ENCODE measurements at places on chromosomes 3 and 15.

GRCh38 chr3:192621909-192622308, 105.4 kb downstream of the FGF12 start:
- no peak for DNase-seq

DNA sequence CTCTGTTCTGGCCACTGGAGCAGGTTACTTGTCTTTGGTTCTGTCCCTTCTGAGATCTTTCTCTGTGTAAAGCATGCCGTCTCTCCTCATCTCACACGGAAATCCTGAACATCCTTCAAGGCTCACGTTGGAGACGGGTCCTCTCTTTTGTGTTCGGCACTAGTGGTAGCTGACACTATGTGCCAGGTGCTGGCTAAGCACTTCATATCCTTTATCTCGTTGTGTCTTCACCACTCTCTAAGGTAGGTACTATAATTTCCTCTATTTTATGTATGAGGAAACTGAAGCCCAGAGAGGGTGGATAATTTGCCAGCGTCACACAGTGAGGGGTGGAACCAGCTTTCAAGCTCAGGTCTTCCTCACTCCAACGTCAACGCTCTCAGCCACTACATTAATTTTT, 1.2 kb downstream of the IFT122 start:
- DNase-seq, result no peak

GRCh38 chr3:150447631-150448465, 39.8 kb downstream of the TSC22D2 start:
- DNase-seq, result no peak

DNA sequence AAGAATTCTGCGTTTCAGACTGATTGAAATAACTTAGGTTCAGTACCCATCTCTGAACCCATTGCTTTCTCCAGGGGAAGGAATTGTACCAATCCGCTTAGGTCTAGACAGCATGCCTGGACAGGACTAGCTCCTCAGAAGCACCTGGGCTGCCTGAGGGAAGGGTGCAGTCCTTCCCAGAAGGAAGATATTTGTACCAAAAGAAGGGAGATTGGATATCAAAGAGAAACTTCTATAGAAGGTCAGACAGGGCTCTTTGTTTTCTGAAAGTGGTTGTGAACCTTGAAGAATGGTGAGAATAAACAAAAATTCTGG, 133.8 kb upstream of the LRTM1 start:
- no peak for DNase-seq

GRCh38 chr3:146218880-146219866, 31.7 kb downstream of the PLSCR4 start:
- DNase-seq, result no peak

DNA sequence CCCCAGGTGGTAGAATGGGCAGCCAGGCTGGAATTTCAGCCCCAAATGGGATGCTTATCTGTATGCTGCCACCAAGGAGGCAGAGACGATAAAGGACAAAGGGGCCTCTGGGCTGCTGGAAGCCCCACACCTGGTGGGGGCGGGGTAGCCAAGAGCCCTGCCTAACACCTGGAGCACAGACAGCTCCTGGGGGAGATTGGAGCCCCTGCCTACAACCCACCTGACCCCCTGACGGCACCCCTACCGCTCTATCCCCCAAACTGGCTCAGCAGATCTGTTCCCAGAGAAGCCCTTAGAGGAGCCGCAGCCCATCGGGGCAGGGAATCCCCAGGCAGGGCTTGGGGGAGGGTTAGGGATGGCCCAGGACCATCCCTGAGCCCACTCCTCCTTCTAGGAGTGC, 15.8 kb upstream of the SEMA3F start:
- DNase-seq, result no peak

GRCh38 chr15:99365242-99365641, 114.0 kb downstream of the LRRC28 start:
- no peak for DNase-seq

GRCh38 chr3:31234145-31234544, 298.6 kb upstream of the STT3B start:
- DNase-seq, result no peak

DNA sequence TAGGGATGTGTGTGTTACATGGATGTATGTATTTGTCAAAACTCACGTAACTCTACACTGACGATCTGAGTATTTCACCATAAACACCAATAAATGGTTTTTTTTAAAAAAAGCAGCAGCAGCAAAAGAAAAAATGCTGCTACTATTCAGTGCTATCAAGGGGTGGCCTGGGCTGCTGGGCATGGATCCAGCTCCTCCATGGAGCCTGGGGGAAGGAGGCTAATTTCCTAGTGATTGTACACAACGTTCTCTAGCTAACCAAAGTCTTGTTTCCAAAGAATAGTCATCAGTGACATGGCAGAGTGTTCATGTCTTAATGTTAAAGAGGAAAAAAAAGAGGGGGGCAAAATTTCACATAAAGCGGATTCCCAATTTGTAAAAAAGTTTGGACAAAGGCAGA, 29.0 kb downstream of the POMGNT2 start:
- DNase-seq, result no peak

DNA sequence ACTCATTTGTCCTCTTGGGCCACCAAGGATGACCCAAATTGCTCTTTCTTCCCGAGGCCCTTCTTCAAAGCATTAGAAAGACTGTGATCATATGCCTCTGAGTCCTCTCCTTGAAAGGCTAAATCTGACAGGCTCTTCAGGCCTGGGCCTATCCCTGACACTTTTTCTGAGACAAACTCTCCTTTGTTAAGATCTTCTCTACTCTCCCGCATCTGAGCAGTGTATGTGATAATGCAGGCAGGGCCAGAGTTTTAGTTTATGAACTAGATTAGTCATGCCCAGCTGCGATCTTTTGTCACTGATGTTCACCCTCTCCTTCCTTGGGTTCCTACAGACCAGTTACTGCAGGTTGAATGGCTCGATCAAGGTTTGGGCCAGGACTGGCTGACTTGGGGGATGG, 39.2 kb downstream of the MASP1 start:
- DNase-seq, result no peak

DNA sequence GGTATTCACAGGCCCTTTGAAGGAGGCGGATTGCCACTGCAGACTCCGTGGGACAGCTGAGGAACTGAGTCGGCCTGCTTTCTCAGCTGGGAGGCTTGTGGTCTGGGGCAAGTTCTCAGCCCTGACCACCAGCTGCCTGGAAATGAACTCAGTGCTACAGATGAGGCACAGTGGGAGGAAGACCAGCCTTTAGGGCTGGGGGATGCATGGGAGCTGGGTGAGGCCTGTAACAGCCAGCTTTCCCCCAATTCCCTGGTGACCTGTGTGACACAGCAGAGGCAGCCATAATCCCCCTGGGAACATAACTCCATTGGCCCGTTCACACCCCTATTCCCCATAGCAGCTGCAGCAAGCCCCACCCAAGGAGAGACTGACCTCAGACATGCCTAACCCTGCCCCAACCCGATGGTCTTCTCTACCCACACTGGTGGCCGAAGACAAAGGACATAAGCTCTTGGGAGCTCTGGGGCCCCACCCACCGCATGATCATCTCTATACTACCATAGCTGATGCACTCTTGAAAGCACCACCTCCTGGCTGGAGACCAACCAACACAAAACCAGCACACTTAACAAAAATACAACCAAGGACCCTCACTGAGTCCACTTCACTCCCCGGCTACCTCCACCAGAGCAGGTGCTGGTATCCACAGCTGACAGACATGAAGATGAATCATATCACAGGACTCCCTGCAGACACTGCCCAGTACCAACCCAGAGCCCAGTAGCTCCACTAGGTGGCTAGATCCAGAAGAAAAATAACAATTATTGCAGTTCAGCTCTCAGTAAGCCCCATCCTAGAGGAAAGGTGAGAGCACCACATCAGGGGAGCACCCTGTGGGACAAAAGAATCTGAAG, 24.9 kb downstream of the ZMAT3 start:
- DNase-seq, result no peak

DNA sequence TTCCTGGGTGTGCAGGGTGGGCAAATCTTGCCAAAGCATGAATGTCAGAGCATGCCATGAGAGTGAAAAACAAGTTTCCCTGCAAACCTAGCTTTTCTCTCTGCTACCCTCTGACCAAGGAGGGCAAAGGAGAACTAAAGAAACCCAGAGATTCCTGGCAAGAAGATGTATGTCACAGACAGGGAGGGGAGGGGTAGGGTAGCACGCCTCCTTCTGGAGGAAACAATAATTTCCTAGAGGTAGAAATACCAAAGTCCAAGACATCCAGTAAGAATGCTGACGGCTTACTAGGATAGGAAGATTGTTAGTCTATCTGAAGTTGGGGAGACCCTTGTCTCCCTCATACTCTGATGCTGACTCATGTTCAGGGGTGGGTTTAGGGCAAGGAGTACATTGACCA, 203.9 kb downstream of the NR1D2 start:
- DNase-seq, result no peak

DNA sequence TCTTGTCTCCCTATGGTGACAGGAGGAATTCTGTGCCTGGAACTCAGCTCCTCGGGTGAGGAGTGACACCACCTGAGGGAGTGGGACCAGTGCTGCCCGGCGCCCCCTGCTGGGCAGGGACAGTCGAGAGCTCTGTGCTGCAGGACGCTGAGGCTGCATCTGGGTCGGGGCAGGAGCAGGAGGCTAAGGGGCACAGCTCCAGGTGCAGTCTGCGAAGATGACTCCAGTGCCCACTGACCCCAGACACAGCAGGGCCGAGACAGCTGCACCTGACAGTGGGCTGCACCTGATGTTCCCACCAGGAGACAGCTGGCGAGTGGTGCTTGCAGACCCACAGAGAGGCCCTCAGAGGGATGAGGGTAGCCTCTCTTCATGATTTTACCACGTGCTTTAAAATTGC, 152.9 kb downstream of the ATP10A start:
- DNase-seq, result no peak

DNA sequence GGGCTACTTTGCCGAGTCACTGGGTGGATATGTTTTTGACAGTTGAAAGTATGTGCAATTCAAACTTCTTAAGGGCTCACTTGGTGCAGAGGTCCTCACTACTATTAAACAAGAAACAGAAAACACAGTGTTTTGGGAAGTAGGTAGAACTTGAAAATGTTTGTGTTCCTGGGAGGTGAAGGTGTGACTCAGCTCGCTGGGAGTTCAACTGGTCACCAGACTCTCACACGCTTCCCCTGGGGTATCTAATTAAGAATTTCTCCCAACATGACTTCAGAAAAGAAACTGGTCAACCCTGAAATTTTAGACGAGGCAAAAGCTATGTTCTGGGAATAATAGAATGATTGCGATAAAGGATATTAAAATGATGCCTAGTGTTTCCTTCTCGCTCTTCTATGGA, 1039.8 kb upstream of the SEMA6D start:
- no peak for DNase-seq

DNA sequence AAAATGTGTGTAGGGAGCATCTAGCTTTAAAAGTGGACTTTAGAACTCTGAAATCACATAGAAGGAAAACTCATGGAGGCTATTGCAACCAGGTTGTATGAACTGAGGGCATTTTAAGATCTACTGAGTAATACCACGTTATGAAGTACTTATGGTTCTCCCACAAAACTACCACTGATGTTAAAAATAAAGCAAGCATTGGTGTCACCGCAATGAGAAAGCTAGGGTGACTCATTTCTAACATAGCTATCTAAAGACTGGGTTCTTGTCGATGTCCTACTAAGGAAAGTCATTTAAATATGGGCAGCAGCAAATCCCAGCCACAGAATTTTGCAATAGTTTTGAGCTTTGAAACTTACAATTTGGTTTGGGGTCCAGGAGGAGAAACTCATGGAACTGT, 584.8 kb downstream of the DIPK2A start:
- DNase-seq, result no peak

GRCh38 chr3:64063207-64063982, 40.1 kb upstream of the PSMD6 start:
- DNase-seq, result no peak

DNA sequence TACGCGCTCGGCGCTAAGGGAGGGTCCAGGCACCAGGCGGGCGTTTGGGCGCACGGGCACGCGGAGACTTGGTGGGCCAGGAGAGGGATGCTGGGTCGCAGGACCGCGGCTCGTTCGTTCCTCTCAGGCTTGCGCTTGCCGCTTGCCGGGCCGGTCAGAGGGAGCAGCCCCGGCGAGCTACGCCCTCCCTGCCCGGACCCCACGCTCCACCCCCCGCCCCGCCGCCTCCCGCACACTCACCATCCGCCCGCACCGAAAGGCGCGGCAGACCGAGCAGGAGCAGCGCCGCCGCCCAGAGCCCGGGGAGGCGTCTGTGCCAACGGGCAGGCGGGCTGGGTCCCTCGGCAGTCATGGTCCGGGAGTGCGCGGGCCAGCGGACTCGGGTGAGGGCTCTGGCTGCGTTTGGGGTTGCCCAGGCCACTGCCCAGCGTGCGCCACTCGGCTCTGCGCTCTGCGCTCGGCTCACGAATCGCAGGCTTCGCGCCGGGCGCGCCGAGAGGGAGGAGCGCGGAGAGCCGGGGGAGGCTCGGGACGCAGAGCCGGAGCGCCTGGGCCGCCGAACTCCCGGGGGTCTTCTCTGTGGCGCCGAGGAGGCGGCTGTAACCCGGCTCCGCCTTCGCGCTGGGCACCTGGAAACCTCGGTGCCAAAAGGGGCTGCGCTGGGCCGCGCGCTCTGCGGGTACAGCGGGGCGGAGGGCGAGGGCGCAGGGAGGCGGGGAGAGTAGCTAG, at the start of gene SUSD5:
SUSD5 (minus strand) TSS at position 365 of the 729 bp plus-strand sequence; CDS start at position 352, 13 bp downstream.
- no peak for DNase-seq

DNA sequence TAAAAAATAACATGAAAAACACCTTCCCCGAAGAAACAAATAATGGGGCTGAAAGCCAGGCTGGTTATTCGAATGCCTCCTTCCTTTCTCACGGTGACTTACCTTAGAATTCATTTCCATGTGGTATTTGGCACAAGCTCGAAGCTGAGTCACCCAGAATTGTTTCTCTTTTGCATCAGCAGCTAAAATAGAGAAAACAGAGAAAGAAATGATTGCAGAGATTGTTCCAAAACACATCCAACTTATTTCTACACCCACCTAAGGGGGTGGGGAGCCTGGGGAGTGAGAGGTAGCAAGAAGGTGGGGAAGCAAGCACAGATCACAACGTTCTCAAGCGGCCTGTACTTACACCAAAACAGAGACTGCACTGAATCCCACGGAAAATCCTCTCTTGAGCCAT, 104.7 kb downstream of the OSBPL10 start:
- DNase-seq, result no peak

- DNase-seq, result peak; percentile 93
Measured at GRCh38 chr15:55694652-55695150, 48.3 kb downstream of the PRTG start.

GRCh38 chr3:143098032-143098764, 21.4 kb upstream of the CHST2 start:
- DNase-seq, result no peak

- DNase-seq, result no peak
Measured at GRCh38 chr15:41894791-41895463, 1.1 kb upstream of the SPTBN5 start.

GRCh38 chr15:34853001-34853758, 57.8 kb upstream of the ACTC1 start:
- DNase-seq, result peak; percentile 88

- DNase-seq, result no peak
Measured at GRCh38 chr15:63783441-63783840, 50.3 kb downstream of the HERC1 start.

GRCh38 chr3:183485585-183485984, 57.2 kb upstream of the MCF2L2 start:
- DNase-seq, result no peak

Measured in LNCaP clone FGC (cell line).